ENCODE measurements at places on chromosomes 5 and 9. TPM values are rescaled to one million over a fixed set of nuclear protein-coding genes. Genes with fewer than 3 reads are reported as not detected.

- DNase-seq, result no peak
Measured at GRCh38 chr9:16542290-16542689, 328.2 kb downstream of the BNC2 start.

DNA sequence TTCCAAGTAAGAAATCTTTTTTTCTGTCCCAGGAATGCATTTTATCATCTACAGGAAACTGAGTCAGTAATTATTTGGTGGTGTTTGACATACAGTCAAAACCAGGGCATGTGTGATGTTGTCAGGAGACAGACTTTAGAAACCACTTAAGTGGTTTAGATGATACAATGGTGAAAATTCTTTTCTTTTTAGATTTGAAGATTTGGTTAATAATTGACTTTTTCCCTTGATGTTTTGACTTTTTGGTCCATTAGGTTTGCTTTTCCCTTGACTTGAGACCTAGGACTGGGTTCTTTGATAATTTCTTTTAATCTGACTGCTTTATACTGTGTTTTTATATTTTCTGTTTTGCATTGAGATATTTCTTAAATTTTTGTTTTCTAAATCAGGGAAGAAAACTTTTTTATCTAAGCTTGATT lies 85.2 kb downstream of the RASGRF2 start:
- no peak for DNase-seq

Gene PJA2
- total RNA-seq, result 90.4 TPM

DNA sequence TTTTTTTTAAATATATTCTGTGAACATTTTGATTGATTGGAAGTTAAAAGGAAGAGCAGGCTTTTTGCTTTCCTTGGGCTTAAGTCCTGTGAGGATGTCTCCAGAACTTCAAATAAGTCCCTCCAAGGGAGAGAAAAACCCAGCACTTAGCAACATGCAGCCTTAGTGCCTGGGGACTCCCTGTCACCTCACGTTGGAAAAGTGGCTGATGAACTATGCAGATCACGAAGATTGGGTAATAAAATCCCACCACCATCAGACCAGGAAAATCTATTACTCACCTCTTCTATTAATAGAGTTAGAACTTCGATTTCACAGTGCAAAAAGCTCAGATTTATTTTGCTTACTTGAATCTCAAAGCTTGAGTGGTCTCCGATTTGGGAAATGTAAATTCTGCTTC lies 507.0 kb downstream of the MAT2B start:
- DNase-seq, result no peak

- no peak for DNase-seq
Measured at GRCh38 chr9:11713077-11713476, 980.1 kb upstream of the TYRP1 start.

Gene LCN9
- not detected for total RNA-seq
